HepG2 (cell line): ENCODE measurements at places on chromosomes 1 and 21.

- no peak overlapping the region for H3K4me3 ChIP-seq
- H3K27me3 ChIP-seq, result no peaks in the 10 kb centered on the region
- no peak for DNase-seq
- H3K4me1 ChIP-seq, result no peaks in the 10 kb centered on the region
- H3K27ac ChIP-seq, result no peak overlapping the region
Measured at GRCh38 chr1:164667600-164667999, 108.6 kb downstream of the PBX1 start.

DNA sequence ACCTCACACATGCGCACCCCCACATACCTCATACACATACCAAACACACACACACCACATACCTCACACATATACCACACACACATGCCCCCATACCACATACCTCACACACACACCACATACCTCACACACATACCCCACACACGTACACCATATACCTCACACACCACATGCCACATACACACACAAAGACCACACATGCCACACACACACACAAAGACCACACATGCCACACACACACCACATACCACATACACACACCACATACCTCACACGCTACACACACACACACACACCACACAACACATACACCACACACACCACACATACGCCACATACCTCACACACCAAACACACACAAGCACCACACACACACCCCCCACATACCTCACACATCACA is 30.0 kb downstream of the HIVEP3 start:
- no peak overlapping the region for H3K4me3 ChIP-seq
- DNase-seq, result no peak
- no peaks in the 10 kb centered on the region for H3K36me3 ChIP-seq
- H3K27ac ChIP-seq, result no peak overlapping the region
- H3K27me3 ChIP-seq, result no peaks in the 10 kb centered on the region
- no peaks in the 10 kb centered on the region; the same call in 1 of the 2 replicates for H3K4me1 ChIP-seq

DNA sequence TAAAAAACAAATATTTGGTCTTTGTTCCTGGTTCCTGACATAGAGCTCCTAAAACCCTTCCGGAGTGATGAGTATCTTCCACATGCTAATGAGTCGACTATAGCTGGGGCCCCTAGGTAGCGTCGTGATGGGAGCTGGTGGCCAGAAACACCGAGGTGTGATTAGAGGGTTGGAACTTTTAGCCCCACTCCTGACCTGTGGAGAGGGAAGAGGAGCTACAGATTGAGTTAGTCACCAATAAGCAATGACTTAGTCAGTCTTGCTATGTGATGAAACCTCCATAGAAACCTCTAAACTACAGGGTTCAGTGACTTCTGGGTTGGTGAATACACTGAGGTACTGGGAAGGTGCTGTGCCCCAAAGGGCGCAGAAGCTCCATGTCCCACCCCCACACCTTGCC is 30.1 kb upstream of the PLD5 start:
- DNase-seq, result no peak
- H3K27ac ChIP-seq, result no peak overlapping the region
- H3K36me3 ChIP-seq, result no peaks in the 10 kb centered on the region
- H3K4me3 ChIP-seq, result no peak overlapping the region
- no peaks in the 10 kb centered on the region for H3K27me3 ChIP-seq

DNA sequence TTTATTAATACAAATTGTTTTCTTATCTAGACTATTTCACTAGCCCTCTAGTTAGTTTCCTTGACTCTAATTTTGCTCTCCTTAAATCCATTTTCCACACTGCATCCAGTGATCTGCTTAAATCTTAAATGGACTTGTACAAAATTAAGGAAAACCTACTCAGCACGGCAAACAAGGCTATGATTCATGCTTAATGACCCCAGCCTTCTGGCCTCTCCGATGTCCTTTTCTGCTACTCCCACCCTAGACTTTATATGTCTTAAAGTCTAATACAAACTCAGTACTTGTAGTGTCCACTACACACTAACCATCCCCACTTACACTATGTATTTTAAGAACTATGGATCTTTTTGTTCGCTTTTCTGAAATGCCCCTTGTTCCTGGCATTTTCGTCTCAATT is 2.2 kb downstream of the TMED5 start:
- H3K4me1 ChIP-seq, result peaks cover 57% of the 10 kb centered on the region
- no peak for DNase-seq
- peak overlapping the region; percentile 95 for H3K27ac ChIP-seq
- peaks cover 9% of the 10 kb centered on the region; the same call in 1 of the 3 replicates for H3K36me3 ChIP-seq

- no peak overlapping the region for H3K4me3 ChIP-seq
- peaks cover 53% of the 10 kb centered on the region for H3K4me1 ChIP-seq
- no peak for DNase-seq
- no peak overlapping the region for H3K27ac ChIP-seq
- H3K27me3 ChIP-seq, result no peaks in the 10 kb centered on the region
Measured at GRCh38 chr1:235625340-235625739, 24.2 kb downstream of the GNG4 start.
